ENCODE measurements at places on chromosomes 4 and X.

DNA sequence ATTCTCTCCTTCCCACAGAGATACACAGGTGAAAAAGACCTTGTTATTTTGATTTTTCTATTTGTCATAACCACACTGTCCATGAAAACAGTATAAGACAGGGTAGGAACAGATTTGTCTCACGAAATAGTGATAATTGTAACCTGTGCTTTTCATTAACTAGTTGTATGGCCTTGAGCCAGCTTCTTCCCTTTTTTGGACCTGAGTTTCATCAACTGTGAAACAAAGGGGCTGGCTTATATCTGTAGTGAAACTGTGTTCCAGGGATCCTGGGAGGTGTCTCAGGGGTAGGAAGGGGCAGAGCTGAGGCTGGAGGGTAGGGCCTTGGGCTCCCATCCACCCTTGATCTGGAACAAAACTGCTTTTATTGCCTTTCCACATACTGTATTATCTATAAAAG is 50.9 kb downstream of the MED28 start:
- DNase-seq: no peak

DNA sequence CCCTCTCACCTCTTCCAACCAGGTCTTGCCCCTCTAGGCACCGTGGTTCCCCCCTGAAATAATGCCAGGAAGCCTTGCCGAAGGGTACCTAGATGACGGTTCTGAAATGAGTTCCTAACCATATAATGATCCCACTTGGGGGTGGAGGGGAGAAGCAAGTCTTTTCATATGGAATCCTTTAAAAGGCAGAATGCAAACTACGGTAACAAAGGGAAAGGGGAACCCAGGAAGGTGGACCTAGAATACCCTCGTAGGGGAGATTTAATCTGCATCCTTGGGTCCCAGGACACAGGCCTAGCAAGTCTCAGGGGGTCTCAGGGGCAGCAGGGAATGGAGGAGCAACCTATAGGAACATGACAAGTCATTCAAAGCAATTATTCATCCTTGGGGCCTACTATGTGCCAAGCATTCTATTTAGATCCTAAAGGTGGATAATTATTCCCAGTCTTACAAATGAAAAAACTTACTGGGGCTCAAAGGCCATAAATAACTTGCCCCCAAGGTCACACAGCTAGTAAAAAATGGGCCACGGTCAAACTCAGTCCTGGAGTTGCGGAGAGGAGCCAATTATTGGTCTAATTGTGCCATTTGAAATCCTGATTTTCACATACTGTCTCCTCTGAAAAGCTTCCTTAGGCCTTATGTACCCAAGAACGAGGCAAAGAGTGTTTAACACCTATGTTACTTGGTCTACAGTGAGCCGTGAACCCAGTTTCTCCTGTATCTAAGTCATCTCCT is 8.8 kb downstream of the BCOR start:
- DNase-seq: no peak

DNA sequence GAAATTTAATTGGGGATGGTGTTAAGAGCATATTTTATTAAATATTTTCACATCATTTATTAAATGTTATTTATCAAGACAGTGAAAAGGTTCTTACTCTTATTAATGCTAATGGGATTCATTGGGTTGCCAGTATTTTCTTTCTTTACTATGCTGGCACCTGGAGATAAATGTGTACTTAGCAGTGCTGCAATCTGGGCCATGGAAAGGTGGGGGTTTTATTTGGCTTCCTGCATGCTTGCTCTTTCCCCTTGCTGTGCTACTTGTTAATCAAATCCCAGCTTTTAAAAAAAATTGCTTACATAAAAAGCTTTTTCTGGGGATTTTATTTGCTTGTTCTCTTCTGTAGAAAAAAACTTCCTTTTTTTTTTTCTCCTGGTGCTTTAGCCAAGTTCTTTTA is 48.3 kb downstream of the ZAR1 start:
- DNase-seq: no peak

- DNase-seq: no peak
These were observed 295.1 kb upstream of the TEX13A start for GRCh38 chrX:105515561-105515960.

- no peak for DNase-seq
These were observed 43.9 kb upstream of the HPRT1 start for GRCh38 chrX:134416087-134416486.

DNA sequence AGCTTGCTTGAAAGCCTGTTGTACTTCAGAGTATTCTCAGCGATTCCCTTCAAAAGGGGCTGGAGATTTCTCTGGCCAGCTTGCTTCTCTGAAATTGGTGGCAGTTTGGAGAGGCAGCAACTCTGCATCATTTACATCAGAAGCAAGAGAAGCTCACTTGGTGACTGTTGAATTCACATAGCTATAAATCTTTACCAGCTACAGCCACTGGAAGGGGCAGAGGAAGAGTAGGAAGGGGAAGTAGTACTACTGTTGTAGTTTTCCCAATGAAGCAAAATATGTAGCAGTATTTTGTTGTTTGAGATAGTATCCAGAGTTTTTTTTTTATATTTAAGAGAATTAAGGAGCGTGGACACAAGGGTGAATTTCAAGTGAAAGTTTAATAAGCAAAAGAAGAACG is 2.8 kb downstream of the TENT5D start:
- DNase-seq: no peak

DNA sequence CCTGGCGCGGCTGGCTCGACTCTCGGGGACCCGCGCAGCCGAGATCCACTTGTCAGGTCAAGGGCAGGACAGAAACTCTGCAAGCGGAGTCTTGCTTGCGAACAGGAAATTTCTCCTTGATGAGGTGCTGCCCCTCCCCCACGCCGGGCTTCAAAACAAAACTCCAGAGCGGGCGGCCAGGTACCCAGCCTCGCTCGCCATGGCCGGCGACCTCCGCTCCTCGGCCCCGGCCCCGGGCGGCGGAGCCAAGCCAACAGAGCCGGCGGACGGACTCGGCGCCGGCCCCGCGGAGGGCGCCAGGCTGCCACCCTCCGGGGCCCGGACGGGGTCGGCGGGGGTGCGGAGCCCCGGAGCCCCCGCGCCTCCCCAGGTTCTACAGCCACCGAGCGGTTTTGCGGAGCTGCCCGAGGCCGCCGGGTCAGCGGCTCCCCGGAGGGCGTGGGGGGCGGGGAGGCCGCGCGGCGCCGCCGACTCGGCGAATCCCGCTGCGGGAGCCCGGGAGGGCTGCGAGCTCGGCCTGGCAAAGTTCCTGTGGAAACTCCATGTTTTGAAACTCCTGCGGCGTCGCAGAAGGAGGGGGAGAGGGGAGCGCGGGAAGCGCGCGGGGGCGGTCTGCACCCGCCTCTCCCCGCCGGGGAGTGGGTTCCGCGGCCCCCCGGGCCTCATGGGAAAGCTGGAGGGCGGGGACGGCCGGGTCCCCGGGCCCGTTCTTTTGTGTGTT is 11.7 kb upstream of the BCOR start:
- peak; percentile 76 for DNase-seq

DNA sequence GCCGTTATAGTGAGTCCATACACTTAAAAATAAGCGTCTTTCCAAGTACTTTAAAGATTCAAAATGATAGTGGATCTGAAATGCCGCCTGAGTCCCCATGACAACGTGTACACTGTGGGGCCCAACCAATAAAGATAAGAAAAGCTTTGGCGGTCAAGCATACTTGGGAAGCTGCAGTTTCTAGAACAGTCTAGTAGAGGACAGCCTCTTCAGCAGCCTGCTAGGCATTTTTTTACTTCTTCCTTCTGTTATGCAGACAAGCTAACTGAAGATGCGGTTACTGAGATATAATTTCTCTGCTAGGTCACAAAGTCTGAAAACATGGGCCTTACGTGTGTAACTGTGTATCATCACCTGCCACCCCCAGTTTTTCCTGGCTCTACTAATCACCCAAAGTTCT is 402 bp upstream of the UPRT start:
- DNase-seq: no peak

DNA sequence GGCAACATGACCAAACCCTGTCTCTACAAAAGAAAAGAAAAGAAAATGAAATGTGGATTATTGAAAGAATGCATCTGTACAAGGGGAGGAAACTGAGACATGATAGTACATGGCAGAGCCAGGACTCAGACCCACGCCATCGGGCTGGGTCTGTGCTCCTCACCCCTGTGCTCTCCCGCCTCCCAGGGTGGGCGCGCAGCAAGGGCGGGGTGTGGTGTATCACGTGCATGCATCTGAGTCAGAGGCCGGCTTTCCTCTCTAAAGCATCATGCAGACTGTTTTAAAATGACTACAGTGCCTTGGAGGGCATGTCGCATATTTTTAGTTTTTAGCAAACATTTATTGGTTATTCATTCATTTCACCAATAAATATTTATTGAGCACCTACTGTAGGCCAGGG is 47.8 kb downstream of the HTT-AS start:
- no peak for DNase-seq

- no peak for DNase-seq
These were observed 171.2 kb downstream of the AMELX start for GRCh38 chrX:11464380-11464779.

GRCh38 chrX:46758163-46758955 is 559 bp downstream of the SLC9A7 start:
- DNase-seq: peak; percentile 39

DNA sequence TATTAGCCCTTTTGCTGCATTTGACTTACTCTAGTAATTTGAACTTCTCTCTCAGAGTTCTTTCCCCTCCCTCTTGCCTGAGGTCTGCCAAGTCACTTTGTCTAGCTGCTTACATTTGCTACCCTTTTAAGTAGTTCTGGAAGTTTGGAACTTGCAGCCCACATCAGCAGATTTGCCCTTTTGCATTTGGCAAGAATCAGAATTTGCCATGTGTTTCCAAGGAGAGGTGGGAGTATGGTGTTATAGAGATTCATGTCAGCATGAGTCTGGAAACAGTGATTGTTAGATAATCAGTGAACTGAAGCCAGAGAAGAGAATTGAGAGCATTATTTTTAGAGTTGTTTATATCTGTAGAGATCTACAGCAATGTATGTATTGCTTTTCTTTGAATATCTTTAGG is 52.1 kb downstream of the KLHL34 start:
- no peak for DNase-seq

- DNase-seq: no peak
These were observed 23.8 kb downstream of the SLC9B2 start for GRCh38 chr4:103052779-103053178.

GRCh38 chrX:30997411-30997810 is 74.4 kb downstream of the FTHL17 start:
- no peak for DNase-seq

GRCh38 chr4:56505269-56506130 is at the start of gene ARL9:
Gene ARL9, plus strand, starts transcription at chr4:56505791. Its CDS starts 72 bp downstream, at chr4:56505863.
- DNase-seq: peak; percentile 67

- peak; percentile 35 for DNase-seq
These were observed 42.9 kb downstream of the MOSPD2 start for GRCh38 chrX:14916017-14916674.

DNA sequence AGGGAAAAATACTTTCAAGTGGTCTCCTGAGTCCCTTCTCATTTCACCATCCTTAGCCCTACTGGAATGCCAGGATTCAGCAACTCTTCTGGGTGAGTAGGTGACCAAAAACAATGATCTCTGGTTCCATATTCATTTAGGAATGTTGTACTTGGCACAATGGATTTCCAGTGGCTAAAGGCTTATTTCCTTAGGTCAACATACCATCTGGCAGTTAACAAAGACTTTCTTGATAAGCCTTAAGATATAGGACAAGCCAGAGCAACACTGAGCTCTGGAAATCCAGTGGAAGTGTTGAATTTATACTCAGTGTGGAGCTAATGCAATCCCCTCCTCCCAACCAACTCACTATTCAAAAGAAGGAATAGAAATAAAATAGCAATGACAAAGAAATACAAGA is 139.4 kb upstream of the EMCN start:
- peak; percentile 10 for DNase-seq

DNA sequence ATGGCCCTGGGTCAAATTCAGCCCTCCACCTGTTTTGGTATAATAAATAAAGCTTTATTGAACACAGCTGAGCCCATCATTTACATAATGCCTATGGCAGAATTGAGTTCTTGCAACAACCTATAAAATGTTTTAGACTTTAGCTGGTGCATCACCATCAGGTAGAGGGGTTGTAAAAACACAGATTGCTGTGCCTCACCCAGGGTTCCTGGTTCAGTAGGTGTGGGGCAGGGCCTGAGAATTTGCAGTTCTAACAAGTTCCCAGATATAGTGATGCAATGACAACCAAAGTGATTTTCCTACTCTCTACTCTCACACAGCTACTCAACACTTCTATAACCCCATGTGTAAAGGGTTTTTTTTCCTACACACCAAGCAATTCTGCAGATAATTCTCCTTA is 120.0 kb upstream of the EGFL6 start:
- DNase-seq: no peak

DNA sequence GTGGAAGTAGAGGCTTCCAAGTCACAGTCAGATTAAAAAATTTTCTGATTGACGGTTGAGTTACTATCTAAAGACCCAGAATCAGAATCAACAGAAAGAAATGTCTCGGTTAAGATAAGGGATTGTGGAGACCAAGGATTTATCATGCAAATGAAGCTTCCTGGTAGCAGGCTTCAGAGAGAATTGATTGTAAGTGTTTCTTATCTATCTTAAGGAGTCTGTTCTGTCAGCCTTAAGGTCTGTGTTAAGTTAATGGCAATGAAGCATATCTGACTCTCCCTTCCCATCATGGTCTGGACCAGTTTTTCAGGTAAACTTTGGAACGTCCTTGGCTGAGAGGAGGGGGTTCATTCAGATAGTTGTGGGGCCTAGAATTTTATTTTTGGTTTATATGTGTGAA is 780.2 kb downstream of the FAM133A start:
- DNase-seq: no peak

DNA sequence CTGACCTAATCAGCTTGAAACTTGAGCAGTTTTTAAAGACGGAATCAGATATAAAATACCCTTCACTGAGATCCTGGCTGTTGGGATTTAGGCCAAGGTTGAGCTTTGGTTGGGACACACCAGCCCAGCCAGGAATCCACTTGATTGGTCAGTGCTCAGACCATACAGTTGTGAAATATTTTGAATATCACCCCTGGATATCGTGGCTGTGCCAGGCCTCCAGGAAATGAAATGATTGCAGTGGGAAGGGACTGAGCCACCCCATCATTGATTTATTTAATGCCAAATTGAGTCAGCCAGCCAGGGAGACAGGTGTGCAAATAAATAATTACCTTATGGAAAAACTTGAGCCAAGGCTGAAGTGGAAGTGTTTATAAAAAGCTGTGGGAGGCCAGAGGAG is 128.4 kb upstream of the SCML1 start:
- DNase-seq: peak; percentile 51
